ENCODE measurements at places on chromosomes 16 and 17.
A peak's percentile ranks its signal among the peaks of the same experiment; 100 is the strongest.

- no peak for DNase-seq
Observed at GRCh38 chr17:28941251-28941650, 10.1 kb downstream of the PHF12 start.

GRCh38 chr17:50056217-50056960, 479 bp downstream of the ITGA3 start:
- DNase-seq = peak; percentile 60

DNA sequence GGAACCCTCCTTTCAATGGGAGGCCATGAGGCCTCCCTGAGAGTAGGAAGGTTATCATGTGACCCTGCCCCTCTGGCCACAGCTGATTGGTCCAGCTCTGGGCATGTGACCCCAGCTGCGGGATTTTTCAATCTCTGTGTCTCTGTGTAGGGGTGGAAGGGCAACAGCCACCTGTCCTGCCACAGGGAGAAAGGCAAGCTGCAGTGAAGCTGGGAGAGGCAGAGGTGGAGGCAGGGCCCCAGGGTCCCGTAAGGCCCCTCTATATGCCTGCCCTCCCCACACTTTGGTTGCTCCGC, 10.9 kb downstream of the DNAAF8 start:
- DNase-seq = no peak

- DNase-seq = no peak
Observed at GRCh38 chr16:67459066-67459860, 21.7 kb downstream of the ATP6V0D1 start.

- DNase-seq = no peak
Observed at GRCh38 chr16:65312071-65312470, 190.2 kb upstream of the CDH11 start.

DNA sequence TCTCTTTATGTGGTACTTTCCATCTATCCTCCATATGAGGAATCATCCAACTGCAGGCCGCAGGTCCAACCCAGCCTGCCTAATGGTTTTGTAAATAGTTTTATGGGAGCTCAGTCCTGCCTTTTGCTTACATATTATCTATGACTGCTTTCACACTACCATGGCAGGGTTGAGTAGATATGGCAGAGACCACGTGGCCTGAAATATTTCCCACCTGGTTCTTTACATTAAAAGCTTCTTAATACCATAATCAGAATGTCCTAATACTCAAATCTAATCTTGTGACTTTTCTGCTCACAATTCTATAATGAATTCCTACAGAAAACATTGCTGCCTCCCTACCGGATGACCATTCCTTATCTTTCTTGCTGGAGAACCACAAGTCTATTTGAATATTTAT, 71.7 kb downstream of the SHCBP1 start:
- no peak for DNase-seq

DNA sequence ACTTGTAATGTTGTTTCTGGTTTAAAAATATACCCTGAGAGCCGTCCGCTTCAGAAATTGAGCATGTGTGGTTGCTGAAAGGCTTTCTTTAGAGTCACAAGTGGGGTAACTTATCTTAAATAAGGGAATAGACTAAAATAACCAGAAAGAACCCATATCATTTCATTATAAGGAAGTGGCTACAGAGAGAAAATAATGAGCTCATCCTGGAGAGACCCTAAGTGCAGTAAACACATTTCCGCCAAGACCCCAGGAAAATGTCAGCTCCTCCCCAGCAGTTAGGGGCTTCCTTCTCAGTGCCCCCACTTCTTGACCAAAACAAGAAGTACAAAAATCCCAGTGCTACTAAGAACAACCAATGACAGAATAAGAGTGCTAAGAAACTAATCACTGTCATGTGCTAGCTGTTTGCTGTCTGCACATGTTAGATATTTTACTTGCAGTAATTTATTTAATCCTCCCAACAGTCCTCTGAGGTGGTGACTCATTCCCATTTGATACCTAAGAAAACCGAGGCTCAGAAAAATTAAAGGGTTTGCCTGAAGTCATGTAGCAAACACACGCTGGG, 83.5 kb downstream of the CDYL2 start:
- no peak for DNase-seq

GRCh38 chr16:12672986-12673385, 130.7 kb downstream of the CPPED1 start:
- DNase-seq = no peak

- DNase-seq = no peak
Observed at GRCh38 chr16:50273382-50273690, 7.0 kb downstream of the ADCY7 start.

All from stimulated activated CD8-positive, alpha-beta memory T cell treated with anti-CD3 and anti-CD28 coated beads, Interleukin-2, amount 100 ng/mL, for 48 hours (primary cell).